ENCODE measurements at places on chromosomes 2 and 18. TPM values are rescaled to one million over a fixed set of nuclear protein-coding genes. Genes with fewer than 3 reads are reported as not detected.

LINC00305 gene
- total RNA-seq, result not detected

MAP2 gene
- total RNA-seq, result 43.9 TPM

FSIP2 gene
- total RNA-seq, result 1.6 TPM

TUBA3E gene
- not detected for total RNA-seq

WNT10A gene
- total RNA-seq, result 0.12 TPM

SCN1A gene
- not detected for total RNA-seq

DSG2 gene
- 103 TPM for total RNA-seq

RGPD8 gene
- total RNA-seq, result 13.1 TPM

PLGLB2 gene
- 1.6 TPM for total RNA-seq

MARCHF4 gene
- total RNA-seq, result 0.09 TPM

TMEM18 gene
- total RNA-seq, result 18.6 TPM

Data from mucosa of gallbladder (tissue), 1 donor.